ENCODE measurements at places on chromosomes 11 and 22.

DNA sequence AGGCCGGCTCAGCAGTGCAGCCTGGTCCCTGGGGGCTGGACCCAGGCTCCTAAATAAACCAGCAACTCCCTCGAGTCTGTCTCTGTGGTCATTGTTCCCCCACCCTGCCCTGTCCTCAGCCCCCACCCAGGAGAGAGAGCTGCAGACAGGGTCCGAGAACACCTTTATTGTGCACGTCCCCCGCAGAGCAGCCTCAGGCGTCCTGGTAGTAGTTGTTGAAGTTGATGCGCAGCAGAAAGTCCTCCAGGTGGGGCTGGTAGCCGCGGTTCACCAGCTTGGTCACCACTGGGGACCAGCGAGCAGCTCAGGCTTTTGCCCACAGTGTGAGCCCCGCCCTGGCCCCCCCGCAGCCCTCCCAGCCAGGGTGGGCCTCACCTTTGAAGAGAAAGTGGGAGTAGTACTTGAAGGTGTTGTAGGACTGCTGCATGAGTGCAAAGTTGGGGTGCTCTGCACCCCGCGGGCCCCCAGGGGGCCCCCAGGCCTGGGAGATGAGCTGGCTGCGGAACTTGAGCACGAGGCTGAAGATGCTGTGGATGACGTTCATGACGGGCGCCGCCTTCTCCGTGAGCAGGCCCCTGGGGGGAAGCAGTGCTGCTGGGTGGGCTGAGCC is 16.8 kb downstream of the SELENOO start:
- DNase-seq, result no peak

DNA sequence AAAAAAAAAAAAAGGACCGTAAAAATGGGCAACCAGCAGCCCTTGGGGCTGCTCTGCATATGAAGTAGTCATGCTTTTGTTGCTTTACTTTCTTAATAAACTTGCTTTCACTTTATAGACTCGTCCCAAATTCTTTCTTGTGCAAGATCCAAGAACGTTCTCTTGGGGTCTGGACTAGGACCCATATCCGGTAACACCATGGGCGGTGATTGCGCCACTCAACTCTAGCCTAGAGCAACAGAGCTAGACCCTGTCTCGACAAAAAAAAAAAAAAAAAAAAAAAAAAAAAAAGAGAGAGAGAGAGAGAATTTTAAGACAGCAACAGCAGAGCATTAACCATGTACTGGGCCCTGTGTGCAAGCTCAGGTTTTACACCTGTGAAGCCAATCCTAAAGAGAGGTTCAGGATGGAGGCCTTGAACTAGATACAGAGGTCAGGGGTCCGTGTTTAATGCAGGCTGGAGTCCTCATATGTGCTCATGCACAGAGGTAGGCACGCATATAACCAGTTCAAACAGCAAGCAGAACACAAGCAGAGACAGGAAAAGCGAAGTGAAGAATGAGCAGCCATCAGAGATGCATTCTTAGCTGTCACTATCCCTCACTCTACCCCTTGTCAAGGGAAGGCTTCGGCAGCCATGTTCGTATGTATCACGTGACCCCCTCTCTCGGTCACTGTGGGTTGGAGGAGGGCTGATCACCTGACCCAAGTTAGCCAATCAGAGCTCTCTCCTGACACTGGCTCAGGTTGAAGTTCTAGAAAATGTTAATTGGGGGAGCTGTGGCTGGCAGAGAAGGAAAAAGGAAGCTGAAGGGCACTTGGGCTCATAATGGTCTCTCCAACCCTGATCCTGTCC is 16.7 kb upstream of the SYT12 start:
- DNase-seq, result peak; percentile 58

- DNase-seq, result peak; percentile 55
Measured at GRCh38 chr11:130314184-130314749, 450 bp downstream of the ZBTB44 start.

DNA sequence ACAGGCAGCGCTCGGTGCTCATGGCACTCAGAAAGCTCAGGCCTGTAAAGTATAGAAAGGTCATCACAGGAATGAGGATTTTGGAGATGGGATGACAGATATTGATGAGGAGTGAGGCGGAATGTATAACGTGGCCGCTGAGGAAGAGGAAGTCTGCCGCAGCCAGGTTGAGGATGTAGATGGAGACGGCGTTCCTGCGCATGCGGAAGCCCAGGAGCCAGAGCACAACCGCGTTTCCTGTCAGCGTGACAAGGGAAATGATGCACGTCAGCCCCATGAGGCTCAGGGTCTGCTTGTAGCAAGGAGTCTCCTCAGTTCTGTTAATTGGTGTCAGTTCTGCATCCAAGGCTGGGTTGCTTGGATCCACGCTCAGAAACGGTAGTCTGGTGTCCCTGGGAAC is 33.1 kb upstream of the MRGPRX1 start:
- no peak for DNase-seq

DNA sequence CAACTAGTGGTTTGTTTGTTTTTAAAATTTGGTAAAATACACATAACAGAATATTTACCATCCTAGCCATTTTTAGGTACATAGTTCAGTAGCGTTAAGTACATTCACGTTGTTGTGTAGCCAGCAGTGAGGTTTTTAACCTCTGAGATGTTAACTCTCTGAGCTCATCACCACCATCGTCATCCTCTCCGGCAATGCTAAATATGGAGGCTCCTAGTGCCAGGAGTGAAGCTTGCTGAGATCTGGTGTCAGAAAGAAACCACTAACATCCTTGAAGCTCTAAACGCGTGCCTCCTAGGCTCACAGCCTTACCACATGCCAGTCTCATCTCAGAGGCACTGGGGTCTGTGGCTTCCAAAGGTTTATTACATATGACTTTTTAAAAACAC is 330.2 kb upstream of the B3GAT1 start:
- DNase-seq, result no peak

DNA sequence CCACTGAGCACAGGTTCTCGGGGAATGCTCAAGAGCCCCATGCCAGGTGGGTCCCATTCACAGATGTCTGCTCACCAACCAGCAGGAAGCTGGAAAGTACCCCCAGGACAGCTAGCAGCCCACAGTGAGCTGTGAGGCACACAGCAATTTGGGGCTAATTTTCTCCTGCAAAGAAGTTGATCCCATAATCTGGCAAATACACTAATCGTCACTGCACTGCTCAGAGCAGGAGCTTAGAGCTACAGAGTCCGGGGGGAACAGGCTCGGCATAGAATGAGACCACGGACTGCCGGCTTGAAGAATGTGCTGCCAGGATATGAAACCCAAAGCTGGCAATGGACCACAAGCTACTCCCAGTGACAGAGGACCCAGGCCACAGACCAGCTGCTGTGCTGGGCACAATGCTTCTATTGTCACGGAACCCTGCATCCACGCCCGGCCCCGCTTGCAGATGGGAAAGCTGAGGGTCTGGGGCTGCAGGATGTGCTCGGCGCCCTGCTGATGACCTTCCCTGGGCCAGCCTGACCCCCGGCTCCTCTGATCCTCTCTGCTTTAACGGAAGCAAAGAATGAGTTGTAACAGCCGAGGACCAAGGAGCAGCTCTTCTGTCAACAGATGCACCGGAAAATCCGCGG is 239.7 kb downstream of the CTTN start:
- no peak for DNase-seq

DNA sequence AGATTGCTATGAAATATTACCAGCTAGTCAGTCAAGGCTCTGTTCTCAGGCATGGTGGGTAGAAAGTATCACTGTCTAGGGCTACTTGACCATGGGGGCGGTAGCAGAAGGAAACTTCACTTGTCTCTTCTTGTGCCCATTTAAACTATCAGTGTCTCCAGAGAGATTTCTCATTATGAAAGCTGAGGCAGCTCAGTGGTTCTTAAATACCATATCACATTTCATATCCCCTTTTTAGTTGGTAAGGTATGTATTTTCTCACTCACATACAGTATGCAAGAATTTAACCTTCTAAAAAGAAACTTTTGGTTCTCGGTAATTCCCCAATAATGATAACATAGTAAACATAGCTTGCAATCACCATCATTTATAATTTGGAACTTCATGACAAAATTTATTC is 1180.0 kb upstream of the TENM4 start:
- DNase-seq, result no peak

DNA sequence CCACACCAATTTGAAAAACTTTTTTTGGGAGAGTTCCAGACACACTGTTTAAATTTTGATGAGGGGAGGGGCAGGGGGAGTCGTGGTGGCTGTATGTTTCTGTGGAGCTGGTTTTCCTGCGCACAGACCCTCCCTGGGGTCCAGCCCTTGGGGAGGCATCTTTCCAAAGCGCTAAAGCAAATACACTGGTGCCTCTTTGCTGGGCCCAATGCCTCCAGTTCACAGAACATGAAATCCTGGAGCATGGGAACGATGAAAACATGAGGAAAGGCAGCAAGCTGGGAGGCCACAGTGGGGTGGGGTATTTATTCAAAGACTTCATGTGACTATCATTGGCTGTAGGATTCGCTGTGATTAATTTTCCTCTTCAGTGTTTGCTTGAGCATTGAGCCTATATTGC is 135.3 kb downstream of the CCDC34 start:
- DNase-seq, result no peak

- no peak for DNase-seq
Measured at GRCh38 chr11:23604966-23605365, 744.7 kb upstream of the CCDC179 start.

- DNase-seq, result no peak
Measured at GRCh38 chr22:50141462-50141861, 29.1 kb upstream of the PANX2 start.

GRCh38 chr11:61290905-61291690 is 4.0 kb downstream of the VWCE start:
- no peak for DNase-seq

- DNase-seq, result no peak
Measured at GRCh38 chr11:8022876-8023275, 35.7 kb downstream of the EIF3F start.

DNA sequence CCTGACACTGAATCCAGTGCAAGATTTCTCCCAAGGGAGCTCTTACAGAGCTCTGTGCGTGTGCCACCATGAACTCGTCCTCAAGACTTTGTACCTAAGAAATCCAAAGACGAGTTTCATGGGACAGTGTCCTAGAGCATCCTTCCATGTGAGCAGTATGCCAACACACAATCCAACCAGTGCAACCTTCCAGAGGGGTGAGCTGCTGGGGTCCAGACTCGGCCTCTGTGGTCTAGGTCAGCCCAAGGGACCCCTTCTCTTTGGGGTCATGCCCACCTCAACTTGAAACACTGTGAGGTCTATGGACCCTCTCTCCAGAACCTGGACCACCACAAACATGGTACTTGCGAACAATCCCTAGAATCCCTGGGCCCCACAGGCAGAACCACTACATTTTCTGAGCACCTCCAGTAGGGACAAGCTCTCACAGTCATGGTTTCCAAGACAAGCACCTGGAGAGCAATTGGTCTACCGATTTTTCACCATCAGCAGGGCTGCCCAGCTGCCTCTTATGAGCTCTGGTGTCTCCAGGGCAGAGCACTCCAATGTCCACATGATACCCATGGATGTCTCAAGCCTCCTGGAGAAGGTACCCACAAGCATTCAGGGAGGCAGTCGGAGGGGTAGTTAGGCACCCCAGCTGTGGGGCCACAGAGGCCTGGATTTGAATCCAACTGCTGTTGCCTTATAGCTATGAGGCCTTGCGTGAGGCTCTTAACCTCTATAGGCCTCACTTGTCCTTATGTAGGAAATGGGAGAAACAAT is 7.7 kb downstream of the CHST1 start:
- no peak for DNase-seq

- peak; percentile 97 for DNase-seq
Measured at GRCh38 chr11:8719211-8719649, 36.6 kb downstream of the RPL27A start.

GRCh38 chr22:21926728-21927127 is 25.9 kb downstream of the PPM1F start:
- DNase-seq, result no peak

- DNase-seq, result peak; percentile 87
Measured at GRCh38 chr22:29306835-29307595, 565 bp downstream of the GAS2L1 start.

All from ELR (cell line).